ENCODE measurements at places on chromosomes 5 and 9.

GRCh38 chr5:155128786-155129512, 115.4 kb downstream of the KIF4B start:
- no peak for DNase-seq

DNA sequence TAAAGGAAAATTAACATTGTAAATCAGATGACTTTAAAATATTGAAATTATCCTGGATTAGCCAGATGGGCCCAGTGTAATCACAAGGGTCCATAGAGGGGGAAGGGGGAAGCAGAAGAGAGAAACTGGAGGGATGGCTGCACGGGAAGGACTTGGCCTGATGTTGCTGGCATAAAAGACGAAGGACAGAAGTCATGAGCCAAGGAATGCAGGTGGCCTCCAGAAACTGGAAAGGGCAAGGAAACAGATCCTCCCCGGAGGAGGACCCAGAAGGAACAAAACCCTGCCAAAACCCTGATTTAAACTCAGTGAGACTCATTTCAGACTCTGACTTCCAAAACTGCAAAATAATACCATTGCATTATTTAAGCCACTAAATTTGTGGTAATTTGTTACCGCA, 100.2 kb downstream of the ADAMTS2 start:
- DNase-seq = no peak

GRCh38 chr9:131590907-131591844, 45.9 kb downstream of the PRRT1B start:
- DNase-seq = peak; percentile 65

DNA sequence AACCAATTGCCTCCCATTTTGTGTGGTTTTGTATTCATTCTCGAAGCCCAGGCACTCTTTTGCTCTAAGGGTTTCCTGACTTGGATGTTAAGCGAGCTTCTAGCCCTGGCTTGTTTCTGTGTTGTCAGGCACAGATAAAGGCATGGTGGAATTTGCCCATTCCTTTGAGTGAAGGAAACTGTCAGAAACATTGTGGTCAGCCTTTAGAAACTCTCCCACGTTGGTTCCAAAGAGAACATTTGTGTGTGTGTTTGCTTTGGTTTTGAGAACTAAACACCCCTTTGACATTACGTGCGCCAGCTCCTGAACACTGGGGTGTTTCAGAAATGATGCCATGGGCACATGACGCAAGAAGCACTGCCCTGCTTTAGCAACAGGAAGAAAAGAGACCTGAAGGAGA, 320.9 kb downstream of the NTRK2 start:
- no peak for DNase-seq

DNA sequence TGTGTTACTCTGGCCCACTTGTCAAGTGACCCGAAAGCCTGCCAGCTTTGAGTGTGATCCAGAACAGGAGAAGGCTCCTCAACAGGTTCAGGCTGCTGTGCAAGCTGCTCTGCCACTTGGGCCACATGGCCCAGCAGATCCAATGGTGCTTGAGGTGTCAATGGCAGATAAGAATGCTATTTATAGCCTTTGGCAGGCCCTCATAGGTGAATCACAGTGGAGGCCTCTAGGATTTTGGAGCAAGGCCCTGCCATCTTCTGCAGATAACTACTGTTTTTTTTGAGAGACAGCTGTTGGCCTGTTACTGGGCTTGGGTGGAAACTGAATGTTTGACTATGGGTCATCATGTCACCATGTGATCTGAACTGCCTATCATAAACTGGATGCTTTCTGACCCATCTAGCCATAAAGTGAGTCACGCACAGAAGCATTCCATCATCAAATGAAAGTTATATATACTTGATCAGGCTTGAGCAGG, 180.8 kb downstream of the CARTPT start:
- DNase-seq = no peak

DNA sequence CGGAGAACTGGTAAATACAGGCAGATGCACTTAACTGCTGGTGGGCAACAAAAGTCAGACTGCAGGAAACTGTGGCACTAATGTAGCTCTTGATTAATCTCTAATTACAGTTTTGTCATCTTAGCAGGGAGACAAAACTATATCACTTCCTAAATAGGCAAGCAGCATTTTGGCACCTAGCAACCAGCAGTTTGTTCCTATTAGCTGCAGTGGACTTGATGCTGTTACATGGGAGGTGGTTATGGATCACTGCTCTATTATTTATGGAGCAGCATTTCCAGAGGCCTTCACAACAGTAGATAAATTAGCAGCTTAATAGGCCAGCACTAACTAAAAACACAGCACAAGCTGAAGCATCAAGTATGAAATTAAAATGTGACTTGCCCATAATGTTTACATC, 518.3 kb upstream of the ITGA1 start:
- DNase-seq = no peak

DNA sequence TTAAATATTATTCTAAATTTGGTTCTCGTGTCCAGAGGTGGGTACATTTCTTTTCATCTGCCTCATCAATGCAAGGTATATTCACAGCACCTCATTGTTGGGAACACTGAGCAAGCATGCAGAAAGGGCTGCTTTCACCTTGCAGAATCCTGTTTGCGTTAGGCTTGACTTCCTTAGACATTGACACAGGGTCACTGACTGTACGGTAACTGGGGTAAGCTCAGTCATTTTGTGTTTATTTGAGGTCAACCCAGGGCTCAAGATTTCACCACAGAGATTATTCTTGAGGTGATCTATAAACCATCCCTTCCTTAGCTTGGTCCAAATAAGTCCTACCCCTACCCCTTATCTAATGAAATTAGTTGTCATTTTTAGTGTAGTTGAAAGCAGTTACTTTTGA, 1.7 kb upstream of the PTPDC1 start:
- DNase-seq = no peak

GRCh38 chr9:135335691-135336181, 143.8 kb upstream of the PPP1R26 start:
- DNase-seq = no peak

DNA sequence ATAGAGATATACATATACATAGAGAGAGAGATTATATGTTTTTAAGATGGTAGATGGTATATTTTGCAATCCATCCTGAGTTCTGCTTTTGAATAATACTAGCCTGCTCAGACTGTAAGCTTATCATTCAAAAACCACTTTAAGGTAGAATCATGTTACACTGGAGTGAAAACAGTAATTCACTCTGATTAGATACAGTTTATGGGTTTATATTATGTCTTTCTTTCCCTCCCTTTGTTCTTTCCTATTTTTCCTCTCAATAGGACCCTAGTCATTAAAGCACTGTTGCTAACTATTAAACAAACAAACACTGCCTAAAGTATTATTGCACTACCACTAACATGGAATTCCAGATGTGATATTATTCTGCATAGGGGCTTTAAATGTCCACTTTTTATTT, 202.0 kb downstream of the ADAMTSL1 start:
- no peak for DNase-seq

GRCh38 chr5:112861638-112861985, 525 bp downstream of the SRP19 start:
- no peak for DNase-seq

- DNase-seq = no peak
Observed at GRCh38 chr5:81719743-81720345, 31.1 kb downstream of the SSBP2 start.

DNA sequence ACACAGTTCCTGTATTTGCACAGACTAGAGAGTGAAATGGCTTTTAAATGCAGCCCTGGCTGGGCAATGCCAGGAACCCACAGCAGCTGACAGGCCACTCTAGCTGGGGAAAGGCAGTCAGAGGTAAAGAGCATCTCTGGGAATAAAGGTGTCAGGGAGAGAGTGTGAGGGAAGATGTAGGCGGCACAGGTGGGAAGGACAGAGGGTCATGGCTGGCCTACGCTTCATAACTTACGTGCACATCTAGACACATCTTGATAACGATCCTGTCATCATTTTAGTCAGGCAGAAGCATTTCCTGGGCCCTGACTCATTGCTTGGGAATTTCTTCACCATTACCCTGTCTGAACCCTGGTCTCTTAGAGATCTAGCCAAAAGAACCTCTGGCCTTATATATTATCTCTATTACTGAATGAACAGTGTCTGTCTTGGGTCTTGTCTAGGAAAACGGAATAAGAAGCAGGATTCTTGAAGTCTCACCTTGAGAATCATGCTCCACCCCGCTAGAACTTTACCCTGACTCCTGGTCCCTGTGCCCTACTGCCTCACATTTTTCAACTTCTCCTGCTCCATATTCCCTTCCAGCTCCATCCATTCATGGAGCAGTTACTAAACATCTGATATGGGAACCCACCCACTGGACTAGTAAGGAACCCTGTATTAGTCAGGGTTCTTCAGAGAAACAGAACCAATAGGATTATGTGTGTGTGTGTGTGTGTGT, 106.4 kb upstream of the ELL2 start:
- no peak for DNase-seq

DNA sequence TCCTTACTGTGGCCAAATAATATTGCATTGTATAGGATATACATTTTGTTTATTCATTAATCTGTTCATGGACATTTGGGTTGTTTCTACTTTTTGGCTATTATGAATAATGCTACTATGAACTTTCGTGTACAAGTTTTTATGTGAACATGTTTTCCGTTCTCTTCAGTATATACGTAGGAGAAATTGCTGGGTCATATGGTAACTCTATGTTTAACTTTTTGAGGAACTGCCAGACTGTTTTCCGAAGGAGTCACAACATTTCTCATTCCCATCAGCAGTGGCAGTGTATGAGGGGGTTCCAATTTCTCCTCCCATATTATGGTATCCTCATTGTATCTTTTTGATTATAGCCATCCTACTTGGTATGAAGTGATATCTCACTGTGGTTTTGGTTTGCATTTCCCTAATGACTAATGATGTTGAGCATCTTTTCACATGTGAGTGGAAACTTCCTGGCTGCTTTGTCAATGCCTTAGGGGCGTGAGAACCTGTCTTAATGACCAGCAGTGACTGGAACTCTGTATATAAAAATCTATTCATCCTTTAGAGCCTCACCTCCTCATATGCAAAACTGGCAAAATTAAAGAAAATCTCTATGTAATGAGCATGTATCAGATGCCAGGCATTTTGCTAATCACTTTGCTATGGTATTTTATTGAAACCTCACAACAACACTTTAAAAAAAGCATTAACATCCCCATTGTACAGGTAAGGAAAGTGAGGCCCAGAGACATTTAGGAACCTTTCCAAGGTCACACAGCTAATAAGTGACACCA, 47.8 kb upstream of the TGFBR1 start:
- no peak for DNase-seq

DNA sequence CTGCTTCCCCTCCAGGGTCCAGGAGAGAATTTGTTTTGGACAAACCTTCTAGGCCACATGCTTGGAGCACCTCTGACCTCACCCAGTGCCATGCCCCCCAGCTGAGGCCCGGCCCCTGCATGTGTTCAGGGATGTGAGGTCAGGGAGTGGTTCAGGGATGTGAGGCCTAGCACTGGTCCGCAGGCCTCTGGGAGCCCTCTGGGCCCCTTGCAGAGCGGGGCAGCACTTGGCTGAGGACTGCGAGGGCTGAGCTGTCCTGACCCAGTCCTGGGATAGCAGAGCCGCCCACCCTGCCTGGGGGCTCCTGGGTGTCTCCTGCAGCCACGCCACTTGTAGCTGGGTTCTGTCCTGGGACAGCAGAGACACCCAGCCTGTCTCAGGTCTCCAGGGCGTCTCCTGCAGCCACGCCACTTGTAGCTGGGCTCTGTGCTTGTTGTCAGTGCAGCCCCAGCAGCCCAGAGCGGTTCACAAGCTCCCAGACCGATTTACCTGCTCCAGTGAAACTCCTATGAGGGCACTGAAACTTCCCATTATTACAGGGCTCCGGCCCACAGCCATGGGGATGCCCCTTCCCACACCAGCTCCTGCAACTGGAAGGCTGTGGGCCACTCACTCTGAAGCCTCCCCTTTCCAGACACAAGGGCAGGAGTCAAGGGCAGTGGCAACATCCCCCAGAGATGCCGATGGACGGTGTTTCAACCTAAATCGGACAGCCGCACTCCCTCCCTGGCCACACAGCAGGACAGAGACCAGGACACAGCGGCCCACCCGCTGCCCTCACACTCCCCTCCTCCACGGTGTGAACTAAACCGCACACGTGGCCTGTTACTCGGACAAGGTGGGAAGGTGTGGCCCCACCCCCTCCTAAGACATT, 5.4 kb upstream of the CEP72 start:
- no peak for DNase-seq

GRCh38 chr5:132979976-132980375, 16.5 kb upstream of the AFF4 start:
- no peak for DNase-seq

- DNase-seq = no peak
Observed at GRCh38 chr5:84869675-84870074, 485.0 kb upstream of the EDIL3 start.

Measured in stimulated activated CD8-positive, alpha-beta memory T cell treated with anti-CD3 and anti-CD28 coated beads, Interleukin-4, amount 100 ng/mL, for 24 hours (primary cell).